ENCODE measurements at places on chromosomes 2 and 18.

GRCh38 chr18:11844436-11844835 is 6.8 kb upstream of the CHMP1B start:
- DNase-seq = no peak

GRCh38 chr2:118371515-118371914 is 283.2 kb downstream of the INSIG2 start:
- peak; percentile 16 for DNase-seq

GRCh38 chr18:42915299-42915698 is 200.2 kb downstream of the RIT2 start:
- DNase-seq = no peak

DNA sequence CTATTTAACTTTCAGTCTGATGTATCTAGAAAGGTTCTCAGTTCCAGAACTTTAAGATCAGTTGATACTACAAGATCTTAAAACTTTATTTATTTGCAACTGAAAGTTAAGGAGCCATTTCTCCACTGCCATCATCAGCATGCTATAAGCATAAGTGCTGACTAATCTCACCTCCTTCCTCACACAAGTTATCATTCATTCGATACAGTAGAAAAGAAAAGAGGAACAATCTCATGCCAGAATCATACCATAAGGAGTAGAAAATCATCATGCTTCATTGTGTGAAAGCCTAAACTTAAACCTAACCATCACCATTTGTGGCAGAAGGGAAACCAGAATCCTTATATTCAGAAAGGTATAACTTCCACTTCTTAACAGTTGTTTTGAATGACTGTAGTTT is 176.6 kb upstream of the NRXN1 start:
- DNase-seq = no peak

DNA sequence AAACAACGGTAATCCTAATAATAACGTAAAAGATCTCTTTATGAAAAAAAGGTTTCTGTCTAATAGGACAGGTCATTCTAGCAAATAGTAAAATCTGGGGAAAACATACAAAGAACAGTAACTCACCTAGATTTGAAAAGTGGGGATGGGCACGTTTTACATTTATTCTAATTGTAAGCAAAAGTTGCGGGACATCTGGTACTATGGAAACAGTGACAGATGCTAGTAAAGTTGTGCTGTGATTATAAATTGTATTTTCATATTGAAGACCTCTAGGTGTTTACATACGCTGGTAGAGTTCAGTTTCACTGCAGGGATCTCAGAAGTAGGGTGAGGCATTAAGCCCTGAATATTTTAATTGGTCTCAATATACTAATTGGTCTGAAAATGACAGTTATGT is 422.5 kb downstream of the DPP10 start:
- DNase-seq = no peak

Data from suppressor macrophage (primary cell).